Hematopoietic multipotent progenitor cell treated with erythropoietin and hydrocortisone succinate and interleukin-3 and kit ligand, for 17 days (in vitro differentiated cells): ENCODE measurements at places on chromosomes 5 and 9.

- DNase-seq: no peak
Measured at GRCh38 chr5:51685419-51685818, 302.2 kb downstream of the ISL1 start.

DNA sequence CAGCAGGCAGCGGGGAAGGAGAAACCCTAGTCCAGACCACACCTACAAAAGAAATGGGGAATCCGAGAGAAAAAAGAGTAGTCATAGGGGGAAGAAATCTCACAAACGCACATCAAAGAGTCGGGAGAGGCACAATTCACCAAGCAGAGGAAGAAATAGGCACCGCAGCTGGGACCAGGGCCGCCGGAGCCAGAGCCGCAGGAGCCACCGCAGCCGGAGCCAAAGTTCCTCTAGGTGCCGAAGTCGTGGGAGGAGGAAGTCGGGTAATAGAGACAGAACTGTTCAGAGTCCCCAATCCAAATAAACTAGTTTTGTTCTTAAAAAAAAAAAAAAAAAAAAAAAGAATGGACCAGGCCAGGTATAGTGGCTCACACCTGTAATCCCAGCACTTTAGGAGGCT lies 29.3 kb downstream of the REEP5 start:
- no peak for DNase-seq

DNA sequence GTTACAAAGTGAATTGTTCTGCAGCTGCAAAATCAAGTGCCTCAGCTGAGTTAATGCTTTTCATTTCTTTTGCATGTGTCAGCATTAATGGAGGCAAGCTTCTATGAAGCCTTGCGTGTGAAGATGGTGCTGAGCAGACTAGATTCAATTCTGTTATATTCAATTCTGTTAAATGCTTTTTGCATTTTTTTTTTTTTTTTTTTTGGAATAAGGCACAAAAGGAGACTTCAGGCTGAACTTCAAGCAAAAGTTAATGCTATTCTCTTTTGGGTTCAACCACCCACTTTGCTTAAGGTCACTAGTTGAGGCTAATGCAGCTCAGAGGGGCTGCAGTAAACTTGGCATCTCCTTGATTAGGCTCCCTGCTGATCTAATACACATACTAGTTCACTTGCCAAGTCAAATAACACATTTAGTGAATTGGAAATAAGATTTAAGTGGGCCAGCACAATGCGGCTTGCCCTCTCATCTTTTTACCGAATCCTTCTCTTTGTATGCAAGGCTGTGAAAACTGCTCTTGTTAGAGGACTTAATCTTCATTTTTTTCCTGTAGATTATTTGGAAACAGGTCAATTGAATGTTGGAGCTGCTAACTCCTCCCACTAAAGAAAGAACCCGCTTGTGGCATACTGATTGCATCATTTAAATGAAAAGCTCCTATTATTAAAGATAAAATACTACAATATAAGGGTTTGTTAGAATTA lies 1020.2 kb downstream of the NR2F1-AS1 start:
- DNase-seq: no peak

DNA sequence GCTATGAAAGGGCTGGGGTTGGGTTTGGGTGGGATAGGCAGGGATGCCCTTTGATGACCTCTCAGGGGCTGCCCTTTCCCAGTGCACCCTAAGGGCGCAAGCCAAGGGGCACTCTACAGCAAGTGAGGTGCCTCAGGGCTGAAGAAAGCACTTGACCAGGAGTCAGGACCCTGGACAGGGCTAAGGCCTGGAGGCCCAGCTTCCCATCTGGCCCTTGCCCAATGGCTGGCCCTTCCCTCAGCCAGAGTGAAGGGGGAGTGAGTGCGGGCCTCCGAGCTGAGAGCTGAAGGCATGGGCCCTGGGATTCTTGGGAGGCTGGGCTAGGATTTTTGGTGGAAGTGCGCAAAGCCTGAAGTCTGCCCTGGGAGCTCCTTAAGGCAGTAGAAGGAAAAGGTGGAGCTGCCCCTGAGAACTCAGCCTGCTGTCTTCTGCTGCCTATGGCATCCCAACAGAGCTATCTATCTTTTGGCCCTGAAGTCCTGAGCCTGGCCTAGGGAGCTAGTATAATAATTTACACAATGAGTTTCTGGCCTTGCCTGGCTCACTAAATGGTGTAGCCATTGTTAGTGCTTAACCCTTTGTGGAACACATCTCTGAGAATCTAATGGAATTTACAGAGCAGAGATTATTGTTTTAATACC lies 16.4 kb downstream of the JADE2 start:
- DNase-seq: no peak

GRCh38 chr9:21672761-21673160 lies 129.7 kb upstream of the MTAP start:
- no peak for DNase-seq

GRCh38 chr5:171137768-171138525 lies 171.1 kb upstream of the TLX3 start:
- no peak for DNase-seq

GRCh38 chr9:114532561-114533237 lies 27.4 kb upstream of the WHRN start:
- DNase-seq: no peak

DNA sequence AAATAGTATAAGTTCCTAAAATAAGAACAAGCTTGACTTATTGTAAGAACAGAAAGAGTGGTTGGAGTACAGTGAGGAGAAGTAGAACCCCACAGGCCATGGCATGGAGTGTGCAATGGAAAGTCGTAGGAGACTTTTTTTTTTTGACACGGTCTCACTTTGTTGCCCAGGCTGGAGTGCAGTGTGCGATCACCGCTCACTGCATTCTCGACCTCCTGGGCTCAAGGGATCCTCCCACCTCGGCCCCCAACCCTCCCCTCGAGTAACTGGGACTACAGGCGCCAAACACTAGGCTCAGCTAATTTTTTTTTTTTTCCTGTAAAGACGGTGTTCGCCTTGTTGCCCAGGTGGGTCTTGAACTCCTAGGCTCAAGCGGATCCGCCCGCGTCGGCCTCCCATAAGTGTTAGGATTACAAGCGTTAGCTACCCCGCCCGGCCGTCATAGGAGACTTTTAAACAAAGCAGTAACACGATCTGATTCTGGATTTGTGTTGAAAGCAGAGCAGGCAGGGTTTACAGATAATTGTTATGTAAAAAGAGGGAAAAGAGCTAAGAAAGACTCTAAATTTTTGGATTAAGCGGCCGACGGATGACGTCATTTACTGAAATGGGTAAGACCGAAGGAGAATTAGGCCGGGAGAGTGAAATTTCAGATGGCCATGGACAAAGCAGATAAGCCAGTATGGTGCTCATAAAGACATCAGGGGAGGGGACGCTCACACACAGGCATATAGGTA lies 752 bp downstream of the TSTD2 start:
- peak; percentile 84 for DNase-seq

- no peak for DNase-seq
Measured at GRCh38 chr9:114538241-114538640, 33.0 kb upstream of the WHRN start.

GRCh38 chr5:77906806-77907205 lies 130.7 kb upstream of the TBCA start:
- no peak for DNase-seq

GRCh38 chr5:83922699-83923098 lies 202.0 kb upstream of the HAPLN1 start:
- no peak for DNase-seq

DNA sequence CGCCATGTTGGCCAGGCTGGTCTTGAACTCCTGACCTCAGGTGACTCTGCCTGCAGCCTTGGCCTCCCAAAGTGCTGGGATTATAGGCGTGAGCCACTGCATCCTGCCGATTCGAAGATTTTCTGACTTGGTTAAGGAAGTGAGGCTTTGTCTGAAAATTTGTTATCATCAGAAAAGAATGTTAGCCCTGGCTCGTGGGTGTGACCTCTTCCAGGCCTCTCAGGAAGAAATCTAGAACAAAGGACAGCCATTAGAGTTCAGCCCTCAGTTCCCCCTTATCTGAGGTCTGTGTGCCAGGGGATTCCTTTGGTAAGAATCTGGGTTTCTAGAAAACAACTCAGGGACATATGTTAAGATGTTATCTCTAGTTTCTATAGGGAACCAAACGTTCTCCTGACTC lies 6.2 kb downstream of the OR2S2 start:
- no peak for DNase-seq

GRCh38 chr5:170445936-170446335 lies 56.8 kb upstream of the KCNMB1 start:
- no peak for DNase-seq

DNA sequence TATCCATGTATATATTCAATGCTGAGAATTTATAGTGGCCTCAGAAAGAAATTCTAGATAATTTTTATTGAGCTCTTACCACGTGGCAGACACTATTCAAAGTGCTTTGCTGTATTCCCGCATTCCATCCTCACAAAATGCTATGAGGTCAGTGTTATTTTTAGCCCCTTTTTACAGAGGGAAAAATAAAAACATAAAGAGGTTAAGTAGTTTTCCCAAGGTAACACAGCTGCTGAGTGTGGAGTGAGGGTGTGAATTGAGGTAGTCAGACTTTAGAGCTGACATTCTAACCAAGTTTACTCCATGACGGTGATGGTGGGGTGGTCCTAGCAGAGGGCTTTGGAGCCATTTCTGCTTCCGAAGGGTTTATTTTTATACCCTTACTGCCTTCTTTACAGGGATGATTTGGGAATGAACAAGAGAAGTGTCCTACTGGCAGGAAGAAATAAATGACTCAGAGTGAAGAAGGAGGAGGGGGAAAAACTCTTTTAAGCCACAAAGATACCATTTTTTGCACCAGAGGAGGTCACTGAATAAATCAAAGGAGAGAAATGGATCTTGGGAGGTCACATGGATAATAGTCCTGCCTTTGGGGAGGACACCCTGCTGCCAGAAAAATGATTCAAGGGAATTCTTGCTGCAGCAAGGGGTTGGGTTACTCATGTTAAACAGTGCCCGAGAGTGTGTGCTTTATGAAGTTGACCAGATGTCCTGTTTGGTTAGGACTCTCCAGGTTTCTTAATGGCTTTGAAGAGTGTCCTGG lies 76.1 kb downstream of the HMHB1 start:
- no peak for DNase-seq

GRCh38 chr9:85528142-85528541 lies 213.6 kb downstream of the AGTPBP1 start:
- DNase-seq: no peak

GRCh38 chr5:73229271-73229670 lies 56.3 kb downstream of the TMEM174 start:
- DNase-seq: no peak

- DNase-seq: no peak
Measured at GRCh38 chr5:149485655-149486615, 65.3 kb downstream of the CSNK1A1 start.

DNA sequence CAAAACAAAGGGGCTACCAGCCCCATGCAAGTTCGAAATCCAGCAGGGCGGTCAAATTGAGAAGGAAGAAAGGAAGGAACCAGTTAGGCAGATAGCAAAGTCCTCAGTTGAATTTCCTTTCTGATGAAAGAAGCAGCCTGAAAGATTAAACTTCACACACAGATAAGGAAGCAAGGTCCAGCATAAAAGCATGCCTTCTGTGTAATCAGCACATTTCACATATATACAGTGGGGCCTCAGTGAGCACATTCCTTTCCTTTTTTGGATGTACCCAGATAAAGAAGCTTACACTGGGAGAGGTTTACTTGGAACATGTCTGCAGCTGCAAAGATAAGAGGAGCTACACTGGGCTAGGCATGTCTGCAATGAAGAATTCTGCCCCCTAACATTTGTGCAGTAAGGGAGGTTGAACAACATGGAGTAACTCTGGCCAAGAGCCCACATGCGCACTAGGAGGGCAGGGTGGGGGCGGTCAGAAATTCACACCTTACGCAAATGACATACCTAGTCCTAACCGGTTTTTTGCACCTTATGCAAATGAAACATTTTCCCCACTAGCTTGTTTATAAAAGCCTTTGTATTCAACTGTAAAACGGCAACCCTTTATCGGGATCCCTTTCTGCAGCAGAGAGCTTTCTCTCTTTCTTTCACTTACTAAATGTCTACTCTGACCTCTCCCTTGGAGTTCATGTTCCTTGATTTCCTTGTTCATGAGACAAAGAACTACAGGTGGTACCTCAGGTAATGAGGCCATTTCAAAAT lies 149.7 kb upstream of the FBXL17 start:
- no peak for DNase-seq

DNA sequence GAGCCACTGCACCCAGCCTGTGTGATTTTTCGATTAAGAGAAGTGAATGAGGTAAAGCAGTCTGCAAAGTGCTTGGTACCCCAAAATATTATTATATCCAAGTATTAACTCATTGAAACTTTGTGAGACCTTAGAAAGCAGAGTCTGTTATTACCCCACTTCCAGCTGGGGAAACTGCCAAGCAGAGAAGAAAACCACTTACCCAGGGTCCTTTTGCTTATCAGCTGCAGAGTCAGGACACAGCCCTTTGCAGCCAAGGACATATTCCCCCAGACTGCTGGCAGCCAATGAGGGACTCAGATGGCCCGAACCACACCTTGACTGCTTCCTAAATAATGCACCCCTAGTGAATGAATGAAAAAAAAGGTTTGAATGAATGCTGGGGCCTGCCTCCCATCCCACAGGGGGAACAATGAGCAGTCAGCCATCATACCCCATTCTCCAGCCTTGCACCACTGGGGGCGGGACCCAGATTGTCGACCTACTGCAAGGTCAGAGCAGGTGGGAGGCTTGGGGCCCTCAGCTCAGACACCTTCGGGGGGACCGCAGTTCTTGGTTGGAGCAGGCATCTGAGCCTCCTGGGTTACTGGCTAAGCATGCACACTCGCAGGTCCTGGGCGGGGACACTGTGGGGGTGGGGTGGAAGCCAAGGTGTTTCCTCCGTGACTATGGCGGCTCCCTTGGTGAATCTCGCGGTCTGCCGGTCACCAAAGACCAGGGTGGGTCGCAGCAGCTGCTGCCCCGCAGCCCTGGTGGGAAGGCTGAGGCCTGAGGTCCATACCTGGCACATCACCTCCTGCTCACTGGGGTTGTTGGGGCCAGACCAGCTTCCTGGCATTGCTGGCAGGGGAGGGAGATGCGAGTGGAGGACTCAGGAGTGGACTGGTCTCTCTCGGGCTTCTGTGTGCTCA lies 29.7 kb downstream of the PRRT1B start:
- no peak for DNase-seq

GRCh38 chr5:146848133-146848532 lies 30.4 kb downstream of the PPP2R2B start:
- DNase-seq: no peak

DNA sequence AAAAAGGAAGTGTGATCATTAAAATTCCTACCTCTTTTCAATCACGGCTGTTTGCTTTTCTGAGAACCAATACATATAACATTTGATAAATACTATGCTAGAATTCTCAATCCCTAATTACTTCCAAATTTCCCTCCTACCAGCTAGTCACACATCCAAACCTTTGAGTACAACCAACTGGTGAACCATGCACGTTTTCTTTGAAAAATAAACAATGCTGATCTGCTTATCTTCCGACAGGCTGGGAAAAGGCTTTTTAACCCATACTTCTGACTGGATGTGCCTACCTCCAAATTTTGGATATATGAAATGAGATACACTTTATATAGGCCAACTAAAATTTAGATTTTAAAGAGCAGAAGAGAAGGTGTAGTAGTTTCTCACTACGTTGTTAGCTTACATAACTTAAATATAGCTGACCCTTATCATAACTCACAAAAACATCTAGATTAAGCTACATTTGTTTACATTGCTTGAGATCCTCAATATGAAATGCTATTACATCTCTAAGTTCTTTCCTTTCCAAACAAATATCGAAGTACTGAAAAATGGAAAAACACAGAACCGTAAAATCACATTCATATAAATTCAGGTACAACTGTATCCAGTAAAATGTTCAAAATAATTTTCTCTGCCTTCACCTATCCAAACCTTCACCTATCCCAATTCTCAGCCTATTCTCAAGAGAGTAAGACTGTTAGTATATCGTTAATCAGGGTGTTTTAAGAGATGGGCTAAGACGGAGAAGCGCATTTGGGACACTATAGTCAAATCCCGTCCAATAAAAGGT lies 2.1 kb downstream of the NR3C1 start:
- DNase-seq: no peak

- no peak for DNase-seq
Measured at GRCh38 chr9:110192531-110193261, 15.3 kb downstream of the C9orf152 start.
